ENCODE measurements at places on chromosomes 7 and 10.

DNA sequence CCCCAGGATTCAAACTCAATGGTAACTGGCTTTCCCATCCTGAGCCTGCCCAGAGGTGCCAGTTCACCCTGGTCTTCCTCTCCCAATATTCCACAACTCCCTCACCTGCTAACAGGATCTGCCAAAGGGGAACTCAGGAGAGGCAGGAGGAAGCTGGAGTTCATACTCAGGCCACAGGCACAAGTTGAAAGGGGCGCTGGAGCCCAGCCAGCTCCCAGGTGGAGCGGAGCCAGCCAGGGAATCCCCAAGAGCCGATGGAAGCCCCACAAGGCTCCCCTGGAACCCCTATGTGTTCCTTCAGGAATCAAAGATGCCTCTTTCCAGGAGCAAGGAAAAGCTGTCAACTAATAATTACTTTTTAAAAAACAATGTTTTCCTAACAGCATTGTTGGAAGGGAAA, 63.5 kb downstream of the SH3PXD2A start:
- DNase-seq = no peak

DNA sequence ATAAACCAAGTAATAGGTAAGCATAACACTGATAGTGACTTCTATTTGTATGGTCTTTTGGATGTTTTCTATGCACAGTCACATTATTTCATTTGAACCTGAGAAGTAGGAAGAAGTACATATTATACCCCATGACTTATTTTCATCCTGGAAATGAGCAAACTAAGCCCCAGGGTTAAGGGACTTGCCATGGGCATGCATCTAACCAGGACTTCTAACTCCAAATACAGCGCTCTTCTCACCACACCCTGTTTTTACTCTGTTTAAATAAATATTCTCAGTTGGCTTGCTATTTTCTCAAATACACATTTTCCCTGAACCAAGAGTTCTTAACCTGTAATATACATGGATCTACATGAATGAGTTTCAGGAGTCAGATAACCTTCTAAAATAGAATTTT, 16.3 kb downstream of the GNG11 start:
- DNase-seq = no peak

DNA sequence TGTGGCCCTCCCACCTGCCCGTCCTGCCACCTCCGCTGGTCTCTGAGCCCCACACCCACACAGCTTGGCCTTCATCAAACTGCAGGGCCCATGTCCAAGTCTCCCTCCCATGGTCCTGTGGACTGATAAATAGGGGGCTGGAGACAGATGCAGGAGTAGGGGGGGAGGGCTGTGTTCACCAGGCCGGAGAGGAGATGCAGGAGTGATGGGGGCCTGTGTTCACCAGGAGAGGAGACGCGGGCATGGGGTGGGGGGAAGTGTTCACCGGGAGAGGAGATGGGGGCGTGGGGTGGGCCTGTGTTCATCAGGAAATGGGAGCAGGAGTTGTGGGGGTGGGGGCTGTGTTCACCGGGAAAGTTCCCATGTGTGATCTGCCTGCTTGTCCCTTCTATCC, 37.0 kb downstream of the JAKMIP3 start:
- no peak for DNase-seq

DNA sequence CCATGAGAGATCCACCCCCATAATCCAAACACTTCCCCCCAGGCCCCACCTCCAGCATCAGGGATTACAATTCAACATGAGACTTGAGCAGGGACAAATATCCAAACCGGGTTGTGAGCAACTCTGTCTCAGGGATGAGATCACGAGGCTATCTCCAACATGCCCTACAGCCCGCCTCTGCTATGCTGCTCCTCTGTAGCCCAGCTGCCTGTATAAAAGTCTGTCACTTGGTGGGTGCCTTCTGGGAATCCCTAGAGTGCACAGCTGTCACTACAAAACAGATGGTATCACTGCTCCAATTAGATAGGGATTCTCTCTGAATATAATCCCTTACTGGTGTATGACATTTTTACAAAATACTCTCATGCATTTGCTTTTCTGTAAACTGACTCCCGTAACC, 114.9 kb upstream of the NANOS1 start:
- DNase-seq = no peak

- no peak for DNase-seq
Measured at GRCh38 chr7:128384726-128385125, 23.2 kb upstream of the PRRT4 start.

DNA sequence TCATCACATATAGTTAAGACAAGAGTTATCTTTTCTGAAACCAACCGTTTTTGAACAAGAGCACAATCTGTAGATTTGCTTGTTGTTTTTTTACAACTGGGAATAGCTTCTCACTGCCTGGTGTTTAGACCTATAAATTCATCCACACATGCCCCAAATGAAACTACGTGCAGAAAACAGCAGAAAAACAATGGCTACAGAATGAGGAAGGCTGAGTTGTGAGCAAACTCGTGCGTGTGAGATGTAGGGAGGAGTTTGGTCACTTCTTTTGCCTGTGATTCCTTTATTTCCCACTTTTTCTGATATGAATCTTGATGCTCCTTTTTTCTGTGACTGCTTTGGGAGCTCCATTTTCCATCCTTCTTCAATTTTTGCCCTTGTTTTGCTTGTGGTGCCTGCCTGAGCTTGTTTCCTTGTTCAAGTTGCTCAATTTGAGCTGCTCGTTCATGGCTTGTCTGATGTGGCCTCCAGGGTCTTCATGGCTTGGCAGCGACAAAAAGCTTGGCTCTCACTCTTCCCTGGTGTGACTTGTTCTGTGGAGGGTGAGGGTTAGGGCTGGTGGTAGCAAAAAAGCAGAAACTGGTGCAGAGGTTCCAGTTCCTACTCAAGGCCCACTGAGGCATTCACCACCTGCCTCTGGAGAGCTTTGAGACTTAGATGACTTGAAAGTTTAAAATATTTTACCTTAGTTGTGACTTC, 76.9 kb downstream of the ZNF365 start:
- DNase-seq = no peak

DNA sequence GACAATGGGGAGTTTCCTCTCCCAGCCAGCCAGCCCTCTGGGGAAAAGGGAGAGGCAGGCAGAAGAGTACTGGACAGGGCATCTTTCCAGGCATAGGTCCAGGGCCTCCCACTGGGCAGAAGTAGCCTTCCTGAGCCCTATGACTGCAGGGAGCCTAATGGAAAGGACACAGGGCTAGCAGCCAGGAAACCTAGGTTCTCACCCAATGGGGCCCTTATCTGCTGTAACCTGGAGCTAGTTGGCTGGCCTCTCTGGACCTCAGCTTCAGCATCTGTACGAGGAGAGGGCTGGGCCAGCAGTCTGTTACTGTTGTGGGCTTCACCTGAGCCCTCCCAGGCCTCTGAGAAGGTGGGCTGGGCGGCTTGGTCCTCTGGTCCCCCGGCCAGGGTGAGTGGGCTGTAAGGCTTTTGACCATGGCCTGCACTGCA, 22.4 kb downstream of the LDB3 start:
- DNase-seq = no peak

All from GM18507 (cell line).